ENCODE measurements at places on chromosomes 4 and X.

- ATAC-seq: no peak
These were observed 577.2 kb upstream of the AADAT start for GRCh38 chr4:170666909-170667308.

- no peak for ATAC-seq
These were observed 96.8 kb downstream of the PJA1 start for GRCh38 chrX:69068301-69069085.

DNA sequence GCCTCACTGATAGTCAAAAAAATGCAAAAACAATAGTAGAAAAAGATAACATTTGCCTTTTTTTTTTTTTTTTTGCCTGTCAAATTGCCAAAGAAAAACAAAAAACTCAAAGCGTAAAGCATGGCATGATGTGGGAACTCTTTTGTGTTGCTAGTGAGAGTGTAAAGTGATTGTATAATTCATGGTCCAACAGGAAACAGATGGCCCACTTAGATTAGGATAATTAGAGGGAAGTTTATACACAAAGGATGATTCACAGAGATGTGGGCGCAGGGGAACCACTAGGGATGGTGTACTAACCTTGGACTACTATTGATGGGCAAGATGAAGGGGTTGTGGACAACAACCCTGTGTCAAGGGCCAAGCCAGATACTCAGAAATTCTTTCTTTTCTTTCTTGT is 16.4 kb downstream of the MCUB start:
- ATAC-seq: no peak

- ATAC-seq: peak; percentile 45
These were observed 14.1 kb downstream of the RPGR start for GRCh38 chrX:38313190-38313589.

DNA sequence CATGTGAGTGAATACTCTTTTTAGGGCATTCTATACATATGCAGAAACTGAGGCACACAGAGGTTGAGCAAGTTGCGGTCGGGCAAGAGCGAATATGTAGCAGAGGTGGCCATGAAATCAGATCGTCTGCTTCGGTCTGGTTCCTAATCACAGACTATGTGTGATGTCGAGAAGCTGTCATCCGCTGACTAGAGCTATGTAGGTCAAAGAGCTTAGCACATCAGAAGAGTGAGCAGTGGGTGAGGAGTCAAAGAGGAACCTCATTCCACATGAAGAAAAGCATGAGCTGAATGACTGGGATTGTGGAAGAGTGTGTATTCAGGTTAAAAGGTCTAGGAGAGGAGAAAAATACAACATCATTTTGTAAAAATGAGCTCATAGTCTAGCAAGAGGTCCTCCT is 19.0 kb downstream of the GAB3 start:
- ATAC-seq: no peak

DNA sequence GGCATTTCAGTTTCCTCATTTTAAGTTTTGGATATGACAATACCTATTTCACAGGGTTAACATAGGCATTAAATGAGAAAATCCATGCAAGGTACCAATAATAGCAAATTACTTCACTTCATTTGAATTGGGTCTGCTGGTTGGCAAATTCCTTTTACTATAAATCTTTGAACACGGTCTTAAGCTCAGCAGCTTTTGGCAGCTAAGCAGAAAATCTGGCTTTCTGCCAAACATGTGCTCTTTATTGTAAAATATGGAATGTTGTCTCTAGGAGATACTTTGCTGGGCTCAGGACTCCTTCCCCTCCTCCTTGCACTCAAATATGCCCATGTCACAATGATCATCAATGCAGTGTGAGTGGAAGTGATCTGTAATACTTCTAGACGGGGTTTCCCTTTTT is 16.8 kb upstream of the DMP1 start:
- ATAC-seq: peak; percentile 93

DNA sequence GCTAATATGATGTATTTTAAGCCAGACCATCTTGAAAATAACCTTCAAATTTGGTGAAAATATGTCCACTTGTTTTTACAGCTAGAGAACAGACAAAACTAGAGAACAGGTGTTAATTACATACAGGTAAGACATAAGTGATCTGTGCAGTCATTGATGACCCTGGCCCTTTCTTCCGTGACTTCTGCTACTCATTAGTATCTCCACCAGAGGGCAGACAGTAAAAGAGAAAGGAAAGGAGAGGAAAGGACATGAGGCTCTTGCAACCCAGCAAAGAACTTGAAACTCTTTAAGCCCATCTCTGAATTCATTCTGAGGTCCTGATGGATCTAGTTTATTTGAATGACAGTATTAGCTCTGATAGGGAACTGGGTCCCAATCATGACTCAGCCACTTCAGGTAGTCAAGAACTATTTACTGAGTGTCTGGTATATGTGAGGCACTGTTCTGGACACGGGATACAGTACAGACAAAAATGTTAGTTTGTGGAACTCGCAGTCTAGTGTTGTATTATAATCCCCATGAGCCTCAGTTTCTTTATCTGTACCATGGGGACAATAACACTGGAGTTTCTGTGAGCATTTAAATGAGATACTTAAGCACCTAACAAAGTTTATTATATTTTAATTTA is 121.0 kb upstream of the TEX13D start:
- peak; percentile 91 for ATAC-seq

DNA sequence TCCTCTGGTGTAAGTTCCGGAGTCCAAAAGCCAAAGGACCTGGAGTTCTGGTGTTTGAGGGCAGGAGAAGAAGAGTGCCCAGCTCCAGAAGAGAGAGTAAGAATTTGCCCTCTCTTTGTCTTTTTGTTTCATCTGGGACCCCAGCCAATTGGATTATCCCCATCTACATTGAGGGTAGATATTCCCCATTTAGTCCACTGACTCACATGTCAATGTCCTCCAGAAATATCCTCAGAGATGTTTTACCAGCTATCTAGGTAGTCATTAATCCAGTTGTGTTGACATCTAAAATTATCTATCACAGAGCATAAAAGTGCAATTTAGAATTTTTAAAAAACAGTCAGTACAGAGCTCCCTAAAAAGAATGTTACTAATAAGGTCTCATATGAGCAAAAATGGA is 132.9 kb upstream of the TMEM47 start:
- no peak for ATAC-seq

- ATAC-seq: no peak
These were observed 12.0 kb downstream of the BST1 start for GRCh38 chr4:15714646-15715435.

GRCh38 chr4:125780164-125780563 is 465.4 kb downstream of the FAT4 start:
- ATAC-seq: no peak

DNA sequence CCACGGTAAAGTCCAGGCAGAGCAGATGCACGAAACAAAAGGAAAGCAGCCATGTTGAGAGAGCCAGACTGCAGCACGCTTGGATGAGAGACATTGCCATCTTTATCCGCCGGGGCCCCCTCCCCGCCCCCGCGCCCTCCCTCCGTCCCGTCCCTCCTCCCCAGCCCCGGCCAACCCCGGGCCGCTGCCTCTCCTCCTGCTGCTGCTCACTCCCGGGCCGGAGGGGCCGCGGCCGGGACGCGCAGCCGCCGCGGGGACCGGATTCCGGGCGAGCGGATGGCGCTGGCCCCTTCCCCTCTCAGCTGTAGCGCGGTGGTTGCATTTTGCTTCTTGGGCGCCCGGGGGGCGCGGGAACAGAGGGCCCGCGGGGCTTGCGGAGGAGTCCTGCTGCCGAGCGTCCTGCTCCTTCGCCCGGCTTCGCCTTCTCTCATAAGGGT is 542 bp downstream of the RNF150 start:
- ATAC-seq: peak; percentile 74

DNA sequence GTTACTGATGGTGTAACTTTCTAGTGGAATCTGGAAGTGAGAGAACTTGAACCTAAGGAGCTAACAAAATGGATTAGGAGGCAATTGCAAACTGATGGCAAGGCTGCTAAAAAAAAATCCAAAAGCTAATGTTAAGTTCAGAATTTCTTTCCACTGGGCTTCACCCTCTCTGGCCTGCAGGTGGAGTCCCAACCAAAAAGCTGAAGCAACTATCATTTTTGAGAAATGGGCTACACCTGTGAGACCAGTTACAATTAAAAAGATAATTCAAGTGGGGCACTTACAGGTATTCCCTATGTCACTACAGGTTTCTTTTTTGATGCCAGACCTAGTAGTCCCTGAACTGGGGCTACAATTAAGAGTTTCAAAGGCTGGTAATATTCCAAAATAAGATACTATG is 142.1 kb upstream of the FTHL17 start:
- peak; percentile 52 for ATAC-seq

DNA sequence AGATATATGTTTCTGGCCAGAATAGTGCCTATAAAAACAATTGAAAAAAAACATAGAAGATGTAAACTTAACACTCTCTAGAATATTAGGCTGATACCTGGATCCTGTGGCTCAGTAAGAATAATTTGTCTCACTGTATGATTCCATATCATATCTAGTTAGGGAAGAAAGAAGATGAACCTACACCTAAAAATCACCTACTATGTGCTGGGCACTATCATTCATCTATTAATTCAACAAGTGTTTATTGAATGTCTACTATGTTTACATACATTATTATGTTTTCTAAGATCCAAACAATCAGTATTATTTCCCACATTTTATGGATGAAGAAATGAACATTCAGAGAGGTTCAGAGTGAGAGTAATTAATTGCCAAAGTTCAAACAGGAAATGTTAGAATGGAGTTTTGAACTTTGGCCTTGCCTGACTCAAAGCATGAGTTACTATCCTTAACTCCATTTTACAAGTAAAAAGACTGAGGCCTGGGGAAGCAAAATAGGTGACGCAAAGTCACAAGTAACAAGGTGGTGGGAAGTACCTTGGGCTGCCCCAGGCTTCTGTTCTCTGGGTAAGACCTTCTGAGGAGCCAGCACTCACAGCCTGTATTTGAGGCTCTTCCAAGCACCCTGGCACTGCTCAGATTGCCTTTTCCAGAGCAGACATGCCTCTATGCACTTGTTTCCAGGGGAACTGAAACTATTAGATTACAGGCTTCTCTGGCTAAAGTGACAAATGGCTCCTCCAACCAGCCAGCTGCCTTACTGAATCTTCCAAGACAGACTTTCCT is 111.1 kb upstream of the ACSL4 start:
- peak; percentile 48 for ATAC-seq

GRCh38 chr4:184011826-184012380 is 106.8 kb downstream of the STOX2 start:
- ATAC-seq: no peak

DNA sequence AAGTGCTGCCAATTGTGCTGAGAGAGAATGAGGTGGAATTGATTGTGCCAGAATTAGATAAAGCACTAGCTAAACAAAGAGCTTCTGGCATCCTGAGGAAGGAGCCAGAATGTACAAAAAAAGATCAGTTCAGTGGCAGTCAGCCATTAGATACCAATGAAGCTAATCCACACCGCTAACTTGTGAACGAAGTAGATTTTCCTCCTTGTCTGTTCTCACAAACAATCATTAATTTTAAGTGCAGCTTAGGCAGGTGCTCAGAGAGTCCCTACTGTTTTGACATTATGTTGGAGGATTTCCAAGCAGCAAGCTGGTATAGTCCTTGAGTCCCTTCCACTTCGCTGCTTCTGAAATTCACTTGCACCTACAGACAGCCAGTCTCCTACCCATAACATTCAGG is 617.4 kb downstream of the CENPC start:
- no peak for ATAC-seq

DNA sequence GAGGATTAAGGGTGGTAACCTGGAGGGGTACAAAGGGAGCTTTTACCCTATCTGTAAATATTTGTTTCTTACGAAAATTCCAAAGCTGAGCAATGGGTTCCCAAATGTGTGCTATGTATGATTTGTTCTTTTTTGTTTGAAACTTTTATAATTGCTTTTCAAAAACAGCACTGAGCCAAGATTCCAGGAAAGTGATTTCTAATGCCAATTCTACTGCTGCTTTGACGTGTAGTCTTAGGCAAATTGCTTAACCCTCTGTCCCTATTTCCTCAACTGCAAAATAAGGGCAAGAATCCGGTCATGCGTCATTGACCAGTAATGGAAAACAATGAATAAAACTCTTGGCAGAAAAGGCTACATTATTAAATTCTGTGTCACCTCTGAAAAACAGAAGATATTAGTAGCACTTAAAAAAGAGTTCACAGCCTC is 454.7 kb downstream of the IL15 start:
- peak; percentile 32 for ATAC-seq

DNA sequence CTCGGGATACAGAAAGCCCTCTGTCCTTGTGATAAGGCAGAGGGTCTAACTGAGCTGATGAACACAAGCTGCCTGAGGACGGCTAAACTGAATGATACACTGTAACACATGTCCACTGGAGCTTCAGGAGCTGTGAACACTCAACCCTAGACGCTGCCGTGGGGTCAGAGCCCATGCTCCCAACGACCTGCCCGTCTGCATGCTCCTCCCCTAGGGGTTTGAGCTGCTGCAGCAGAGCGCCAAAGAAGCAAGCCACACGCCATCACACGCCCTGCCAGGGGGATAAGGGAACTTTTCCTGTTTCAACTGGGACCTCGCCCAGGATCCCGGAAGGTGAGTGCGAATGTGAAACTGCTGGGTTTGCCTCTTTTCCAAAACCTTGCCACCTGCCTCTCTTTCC is 361.8 kb downstream of the FAT4 start:
- peak; percentile 37 for ATAC-seq

- no peak for ATAC-seq
These were observed 662.0 kb upstream of the FRG1 start for GRCh38 chr4:189278597-189279165.

GRCh38 chrX:132614297-132614696 is 125.5 kb upstream of the MBNL3 start:
- peak; percentile 35 for ATAC-seq

GRCh38 chr4:10605031-10605430 is 79.5 kb downstream of the CLNK start:
- ATAC-seq: no peak

DNA sequence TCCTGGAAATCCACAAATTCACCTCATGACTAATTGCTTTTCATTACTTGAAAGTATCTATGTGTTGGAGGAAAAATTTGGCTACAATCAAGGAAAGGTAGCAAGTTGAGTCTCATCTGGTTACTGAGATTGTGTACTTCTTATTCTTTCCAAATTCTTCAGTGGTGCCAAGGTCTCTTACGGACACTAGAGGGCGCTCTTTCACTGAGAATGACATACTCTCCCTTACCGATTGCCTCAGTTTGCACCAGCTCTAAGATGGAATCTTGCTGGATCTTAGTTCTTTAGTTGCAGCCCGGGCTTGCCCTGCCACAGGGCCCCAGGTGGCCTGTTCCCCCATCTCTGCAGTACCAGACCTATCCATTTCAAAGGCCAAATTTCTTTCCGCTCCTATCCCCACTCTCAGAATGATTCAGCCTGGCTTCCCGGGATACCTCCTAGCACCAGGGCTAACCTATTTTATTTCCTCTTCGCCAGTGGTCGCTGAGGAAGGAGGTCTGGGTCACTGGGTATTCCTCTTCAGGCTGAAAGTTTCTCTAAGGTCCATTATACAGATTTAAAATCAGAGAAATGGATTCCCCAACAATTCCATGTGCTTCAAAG is 24.6 kb upstream of the GPR50 start:
- ATAC-seq: peak; percentile 97

Data from SK-N-SH treated with all-trans-retinoic acid at 6 μM for 48 hours (cell line).